ENCODE measurements at places on chromosomes 4 and X. TPM values are rescaled to one million over a fixed set of nuclear protein-coding genes. Genes with fewer than 3 reads are reported as not detected.
A peak's percentile ranks its signal among the peaks of the same experiment; 100 is the strongest.

- peak; percentile 24 for DNase-seq
Measured at GRCh38 chr4:13483136-13483767, 888 bp downstream of the RAB28 start.

The TRMT10A gene
- total RNA-seq = 18.8 TPM

The HPGDS gene
- not detected for total RNA-seq

DNA sequence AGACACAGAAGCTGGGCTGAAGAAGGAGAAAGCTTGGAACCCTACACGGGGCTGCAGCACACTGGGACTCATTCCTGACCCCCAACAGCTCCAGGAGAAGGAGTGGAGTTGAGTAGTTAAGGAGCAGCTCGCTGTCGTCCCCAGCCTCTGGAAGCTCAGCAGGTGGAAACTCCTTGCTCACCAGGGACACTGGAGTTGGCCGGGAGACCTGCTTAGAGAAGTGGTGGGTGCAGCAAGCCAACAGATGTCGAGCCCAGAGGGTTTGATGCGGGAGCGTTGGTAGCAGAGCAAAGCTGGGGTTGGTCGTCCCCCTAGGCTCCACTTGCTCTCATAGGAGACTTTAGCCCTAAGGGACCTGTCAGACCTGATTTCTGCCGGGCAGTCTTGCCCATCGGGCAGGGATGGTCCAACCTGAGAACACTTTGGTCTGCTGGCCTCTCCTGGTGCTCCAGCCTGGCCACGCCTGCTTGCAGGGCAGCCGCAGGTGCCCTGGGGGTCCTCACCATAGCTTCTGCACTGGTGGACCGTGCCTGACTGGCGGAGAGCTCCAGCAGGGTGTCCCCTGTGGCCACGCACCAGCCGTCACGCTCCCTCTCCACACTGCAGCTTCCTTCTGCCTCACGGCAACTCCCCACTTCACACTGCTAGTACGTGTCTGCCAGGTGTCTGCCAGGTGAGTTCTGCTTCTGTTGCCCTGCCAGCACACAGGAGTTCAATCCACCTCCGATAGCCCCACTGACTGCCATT is 353.7 kb downstream of the GASK1B start:
- no peak for DNase-seq

The PNCK gene
- total RNA-seq = not detected

GRCh38 chr4:85932500-85933290 is 427.2 kb downstream of the MAPK10 start:
- DNase-seq = no peak

The TMEM31 gene
- 0.53 TPM for total RNA-seq

- no peak for DNase-seq
Measured at GRCh38 chr4:34619531-34620162, 1624.7 kb downstream of the ARAP2 start.

GRCh38 chrX:74133156-74133796 is 170.7 kb upstream of the ZCCHC13 start:
- DNase-seq = peak; percentile 62

GRCh38 chr4:184401397-184402171 is 72.8 kb downstream of the IRF2 start:
- no peak for DNase-seq

GRCh38 chr4:16000708-16001483 is 37.9 kb upstream of the FGFBP2 start:
- no peak for DNase-seq

DNA sequence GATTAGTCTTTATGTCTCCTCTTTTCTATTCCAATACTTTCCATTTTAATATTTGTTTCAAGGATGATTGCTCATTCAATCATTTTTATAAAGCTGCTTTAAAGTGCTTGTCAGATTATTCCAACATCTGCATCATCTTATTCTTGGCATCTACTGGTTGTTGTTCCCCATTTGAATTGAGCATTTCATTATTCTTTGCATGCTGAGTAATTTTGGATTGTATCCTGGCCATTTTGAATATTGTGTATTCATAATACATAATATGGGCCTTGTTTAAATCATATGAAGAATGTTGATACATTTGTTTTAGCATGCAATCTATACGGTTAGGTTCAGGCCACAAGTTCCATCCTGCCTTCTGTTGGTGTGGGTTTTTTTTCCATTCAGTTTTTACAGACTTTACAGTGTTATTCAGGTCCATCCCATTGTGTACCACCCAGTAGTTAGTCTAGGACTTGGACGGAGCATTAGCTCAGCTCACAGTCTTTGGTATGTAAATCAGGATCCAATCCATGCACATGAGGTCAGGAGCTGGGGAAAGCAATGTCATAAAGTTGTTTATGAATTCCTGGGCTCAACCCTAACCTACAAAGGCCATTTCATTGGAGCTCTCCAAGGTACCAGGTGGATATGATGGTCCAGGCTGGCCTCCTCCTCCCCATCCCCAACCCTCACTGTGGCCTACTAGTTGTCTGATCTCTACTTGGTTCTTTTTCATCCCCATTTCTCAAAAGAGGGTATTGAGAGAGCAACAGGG is 20.3 kb downstream of the RGN start:
- DNase-seq = no peak

- no peak for DNase-seq
Measured at GRCh38 chr4:157674699-157675098, 454.2 kb downstream of the GRIA2 start.

- DNase-seq = peak; percentile 47
Measured at GRCh38 chrX:16870862-16871815, 977 bp upstream of the RBBP7 start.

DNA sequence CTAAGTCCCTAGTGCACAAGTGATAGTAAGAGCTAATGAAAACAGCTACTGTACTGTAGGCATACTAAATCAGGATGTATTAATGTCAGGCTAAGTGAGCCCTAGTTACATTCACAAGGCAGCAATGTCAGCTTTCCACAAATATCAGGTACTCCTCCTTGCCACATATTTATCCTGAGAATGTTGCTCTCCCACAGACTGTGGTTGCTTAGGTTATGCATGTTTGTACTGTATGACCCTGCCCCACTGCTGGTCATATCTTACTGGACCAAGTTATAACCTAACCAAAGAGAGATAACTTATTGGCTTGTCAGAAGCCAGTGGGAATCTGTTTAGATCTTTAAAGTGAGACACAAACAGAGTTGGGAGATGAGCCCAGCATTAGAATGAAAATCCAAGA is 241.0 kb downstream of the SLC39A8 start:
- no peak for DNase-seq

The MAOB gene
- not detected for total RNA-seq

GRCh38 chr4:23920296-23920695 is 30.4 kb upstream of the PPARGC1A start:
- DNase-seq = no peak

DNA sequence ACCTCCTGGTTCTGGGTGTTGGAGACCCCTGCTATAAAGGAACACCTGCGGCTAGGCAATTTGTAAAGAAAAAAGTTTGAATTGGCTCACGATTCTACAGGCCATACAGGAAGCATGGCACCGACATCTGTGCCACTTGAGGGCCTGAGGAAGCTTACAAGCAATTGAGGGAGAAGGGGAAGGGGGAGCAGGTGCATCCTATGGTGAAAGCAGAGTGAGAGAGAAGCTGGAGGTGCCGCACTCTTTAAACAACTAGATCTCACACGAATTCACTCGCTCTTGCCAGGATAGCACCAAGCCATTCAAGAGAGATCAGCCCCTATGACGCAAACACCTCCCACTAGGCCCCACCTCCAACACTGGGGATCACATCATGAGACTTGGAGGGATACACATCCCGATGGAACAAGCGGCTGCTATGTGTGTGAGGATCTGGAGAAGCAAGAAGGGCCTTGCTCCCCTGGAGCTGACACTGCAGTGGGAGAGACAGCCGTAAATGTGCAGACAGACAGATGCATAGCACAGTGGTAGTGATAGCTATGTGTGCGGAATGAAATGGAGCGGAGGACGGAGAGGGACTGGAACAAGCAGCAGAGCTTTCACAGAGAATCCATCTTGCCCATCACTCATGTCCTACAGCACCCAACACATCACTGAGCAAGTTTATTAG is 60.7 kb upstream of the HELT start:
- no peak for DNase-seq

GRCh38 chr4:87209696-87210095 is 10.7 kb downstream of the KLHL8 start:
- peak; percentile 35 for DNase-seq

DNA sequence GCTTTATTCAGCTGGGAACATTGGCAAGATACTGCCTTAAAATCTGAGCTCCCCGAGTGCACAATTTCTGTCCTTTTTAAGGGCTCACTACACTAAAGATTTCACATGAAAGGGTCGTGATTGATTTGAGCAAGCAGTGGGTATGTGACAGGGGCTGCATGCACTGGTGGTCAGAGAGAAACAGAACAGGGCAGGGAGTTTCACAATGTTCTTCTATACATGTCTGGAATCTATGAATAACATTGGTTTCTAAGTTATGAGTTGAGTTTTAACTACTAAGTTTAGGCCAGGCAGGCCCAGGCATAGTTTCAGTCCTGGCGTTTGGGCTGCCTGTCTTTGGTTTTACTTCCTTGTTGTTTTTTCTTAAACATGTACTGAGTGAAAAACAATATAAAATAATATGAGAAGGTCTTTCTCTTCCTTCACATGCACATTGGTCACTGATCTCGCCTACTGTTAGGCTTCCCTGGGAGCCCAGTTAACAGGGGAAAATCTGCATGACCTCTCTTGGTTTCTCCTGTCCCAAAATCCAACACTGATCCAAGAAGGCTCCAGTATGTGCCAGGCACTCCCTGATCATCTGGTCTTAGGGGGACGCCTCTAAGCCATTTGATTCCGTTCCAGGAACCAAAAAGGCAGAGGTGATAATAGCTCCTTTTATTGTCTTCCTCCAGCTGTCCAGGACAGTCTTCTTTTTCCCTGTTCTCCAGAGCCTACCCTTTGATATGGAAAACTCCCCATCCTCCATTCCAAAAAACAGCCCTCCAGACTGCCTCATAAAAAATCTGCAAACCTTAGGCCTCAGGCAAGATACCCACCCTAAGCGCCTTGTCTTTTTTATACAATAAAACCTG is at the start of gene UGT2B17:
Gene UGT2B17, minus strand, starts transcription at position 51 of the 854 bp plus-strand sequence. CDS start 7,838 bp downstream, outside the sequence.
- DNase-seq = peak; percentile 1

The CITED1 gene
- not detected for total RNA-seq

The PDZD4 gene
- total RNA-seq = not detected

DNA sequence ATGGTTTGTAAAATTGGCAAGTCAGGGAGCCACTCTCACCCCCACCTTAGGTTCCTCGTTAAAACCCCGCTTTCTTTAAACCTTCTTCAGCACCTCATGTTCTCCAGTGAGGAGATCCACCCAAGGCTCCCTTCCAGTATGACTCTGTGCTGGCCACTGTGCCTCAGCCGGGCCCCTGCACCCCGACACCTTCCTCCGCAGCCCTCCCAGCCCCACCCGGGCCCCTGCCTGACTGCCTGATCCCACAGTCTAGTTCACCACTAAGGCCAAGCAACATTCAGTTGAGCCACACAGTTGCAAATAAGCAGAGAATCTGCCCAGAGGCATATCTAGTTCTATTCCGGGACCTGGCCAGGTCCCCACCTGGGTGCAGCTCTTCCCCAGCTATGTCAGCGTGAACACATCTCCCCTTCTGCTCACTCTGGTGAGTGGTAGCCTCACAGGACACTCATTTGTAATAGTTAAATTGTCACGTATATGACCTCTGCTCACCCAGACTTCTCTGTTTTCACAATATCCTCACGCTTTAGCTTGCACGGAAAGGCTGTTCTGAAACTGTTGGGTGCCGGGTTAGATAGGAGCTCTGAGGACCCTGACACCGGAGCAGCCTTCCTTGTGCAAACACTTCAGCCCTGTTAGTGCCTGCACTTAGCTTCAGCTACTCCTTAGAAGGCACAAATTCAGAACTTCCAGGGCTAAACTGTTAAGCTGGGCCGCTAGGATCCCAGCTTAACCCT is 146.8 kb downstream of the DCTD start:
- DNase-seq = no peak

The GRID2 gene
- not detected for total RNA-seq

DNA sequence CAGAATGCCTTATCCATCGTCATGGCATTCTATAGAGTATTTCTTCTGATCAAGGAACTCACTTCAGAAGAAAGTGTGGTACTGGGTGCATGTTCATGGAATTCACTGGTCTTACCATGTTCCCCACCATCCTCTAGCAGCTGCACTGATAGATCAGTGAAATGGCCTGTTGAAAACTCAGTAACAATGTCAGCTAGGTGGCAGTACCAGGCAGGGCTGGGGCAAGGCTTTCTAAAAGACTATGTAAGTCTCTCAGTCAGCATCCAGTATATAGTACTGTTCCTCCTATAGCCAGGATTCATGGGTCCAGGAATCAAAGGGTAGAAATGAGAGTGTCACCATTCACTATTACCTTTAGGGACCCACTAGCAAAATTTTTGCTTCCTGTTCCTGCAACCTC is 15.8 kb upstream of the LDB2 start:
- peak; percentile 2 for DNase-seq

The SPANXD gene
- not detected for total RNA-seq

- DNase-seq = no peak
Measured at GRCh38 chr4:43223820-43224219, 331.3 kb downstream of the GRXCR1 start.

DNA sequence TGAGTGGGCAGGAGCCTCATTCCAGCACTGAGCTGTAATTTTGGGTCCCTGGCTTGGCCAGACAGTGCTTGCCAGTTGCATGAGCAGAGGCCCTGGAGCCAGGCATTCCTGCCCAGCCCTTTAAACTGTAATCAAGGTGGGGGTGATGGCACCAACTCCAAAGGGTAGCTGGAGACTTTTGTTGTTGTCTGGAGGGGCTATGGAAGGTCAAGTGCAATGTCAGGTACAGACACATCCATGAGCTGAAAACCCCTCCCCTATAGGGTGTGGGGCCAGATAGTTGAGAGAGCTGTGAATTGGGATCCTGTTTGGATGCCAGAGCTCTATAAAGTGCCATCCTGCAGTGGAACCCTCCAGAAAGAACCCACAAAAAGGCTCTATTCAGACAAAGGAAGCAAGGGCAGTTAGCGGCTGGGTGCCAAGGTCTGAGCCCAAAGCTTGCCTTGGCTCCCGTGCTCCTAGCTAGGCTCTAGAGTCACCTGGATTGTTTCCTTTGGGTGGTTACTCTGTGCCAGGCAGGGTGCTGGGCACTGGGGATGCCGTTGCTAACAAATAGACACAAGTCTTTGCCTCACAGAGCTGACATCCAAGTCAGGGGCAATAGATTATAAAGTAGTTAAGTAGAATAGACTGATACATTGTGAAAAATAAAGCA is 163.0 kb downstream of the EFNB1 start:
- DNase-seq = no peak

- no peak for DNase-seq
Measured at GRCh38 chrX:30876367-30876766, 12.7 kb downstream of the TAB3 start.

DNA sequence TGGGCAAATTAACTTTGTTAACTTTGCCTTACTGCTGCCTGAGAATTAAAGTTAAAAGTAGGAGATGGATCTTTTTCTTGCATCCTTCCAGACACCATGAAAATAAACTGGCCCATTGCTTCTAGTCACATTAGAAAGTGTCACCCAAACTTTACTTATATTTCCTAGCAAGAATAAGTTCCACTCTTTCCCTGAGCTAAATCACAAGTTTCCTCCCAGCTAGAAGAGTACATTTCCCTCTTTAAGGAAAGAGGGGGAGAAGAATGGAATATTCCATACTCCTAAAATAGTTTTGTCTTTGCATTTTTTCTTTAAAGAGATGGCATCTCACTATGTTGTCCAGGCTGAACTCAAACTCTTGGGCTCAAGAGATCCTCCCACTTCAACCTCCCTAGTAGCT is 53.8 kb downstream of the TMEM150C start:
- no peak for DNase-seq

The PNMA5 gene
- total RNA-seq = not detected

The ZIC3 gene
- total RNA-seq = not detected

The SMARCA1 gene
- 0.19 TPM for total RNA-seq

All from OCI-LY7 (cell line).